ENCODE measurements at places on chromosomes 11 and 22. TPM values are rescaled to one million over a fixed set of nuclear protein-coding genes. Genes with fewer than 3 reads are reported as not detected.

The PDE2A gene
- 2.5 TPM for total RNA-seq

The BARX2 gene
- not detected for total RNA-seq

The SLC43A3 gene
- total RNA-seq: 308 TPM

The ADM2 gene
- total RNA-seq: 2.6 TPM

The RIC3 gene
- total RNA-seq: 4.3 TPM

The LBHD1 gene
- 33.7 TPM for total RNA-seq

DNA sequence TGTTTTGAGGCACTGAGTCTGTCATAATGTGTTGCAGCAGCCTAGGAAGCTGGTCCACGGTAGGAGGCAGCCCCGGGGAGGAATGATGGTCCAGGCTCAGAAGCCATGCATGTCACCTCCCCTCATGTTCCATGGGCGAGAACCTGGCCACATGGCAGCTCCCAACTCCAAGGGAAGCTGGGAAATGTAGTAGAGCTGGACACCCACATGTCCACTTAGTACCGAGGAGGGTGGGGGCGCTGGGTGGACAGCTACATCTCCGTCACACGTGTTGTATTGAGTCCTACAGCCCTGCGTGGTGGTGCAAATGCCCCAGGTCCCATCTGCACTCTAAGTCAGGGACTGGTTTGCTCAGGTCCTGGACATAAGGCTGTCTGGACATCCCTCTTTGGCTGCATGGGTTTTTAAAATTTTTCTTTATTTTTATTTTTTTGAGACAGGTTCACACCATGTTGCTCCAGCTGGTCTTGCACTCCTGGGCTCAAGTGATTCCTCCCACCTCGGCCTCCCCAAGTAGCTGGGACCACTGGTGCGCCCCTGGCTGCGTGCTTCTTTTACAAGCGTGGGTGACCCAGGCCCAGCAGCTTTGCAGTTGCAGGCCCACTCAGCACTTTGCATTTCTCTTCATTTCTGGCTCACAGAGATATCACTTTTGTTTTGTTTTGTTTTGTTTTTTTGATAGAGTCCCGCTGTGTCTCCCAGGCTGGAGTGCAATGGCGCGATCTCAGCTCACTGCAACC is 3.9 kb upstream of the CTTN start:
- DNase-seq: no peak

DNA sequence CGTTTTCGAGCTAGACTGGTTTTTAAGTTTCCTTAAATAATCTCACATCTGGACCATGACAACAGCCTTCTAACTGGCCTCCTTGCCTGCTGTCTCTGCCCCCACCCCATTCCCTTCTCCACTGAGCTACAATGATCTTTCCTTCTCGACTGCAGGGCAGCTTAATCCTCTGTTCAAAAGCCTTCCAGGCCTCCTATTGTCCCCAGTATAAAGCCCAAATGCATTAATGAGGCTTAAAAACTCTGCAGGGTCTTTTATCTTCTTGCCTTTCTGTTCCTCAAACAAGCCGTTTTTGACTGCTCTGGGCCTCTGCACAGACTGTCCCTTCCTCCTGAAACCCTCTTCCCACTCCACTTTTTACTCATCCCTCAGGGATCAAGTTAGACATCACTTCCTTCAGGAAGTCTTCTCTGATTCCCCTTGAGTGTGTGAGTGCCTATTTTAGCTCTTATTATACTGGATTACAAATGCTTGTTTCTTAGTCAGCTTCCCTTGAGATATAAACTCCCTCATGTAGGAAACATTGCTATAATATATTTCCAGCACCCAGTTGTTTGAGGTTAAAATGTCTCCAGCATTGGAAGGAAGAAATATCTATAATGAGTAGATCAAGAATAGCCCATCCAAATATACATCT is 23.6 kb upstream of the PAMR1 start:
- DNase-seq: no peak

DNA sequence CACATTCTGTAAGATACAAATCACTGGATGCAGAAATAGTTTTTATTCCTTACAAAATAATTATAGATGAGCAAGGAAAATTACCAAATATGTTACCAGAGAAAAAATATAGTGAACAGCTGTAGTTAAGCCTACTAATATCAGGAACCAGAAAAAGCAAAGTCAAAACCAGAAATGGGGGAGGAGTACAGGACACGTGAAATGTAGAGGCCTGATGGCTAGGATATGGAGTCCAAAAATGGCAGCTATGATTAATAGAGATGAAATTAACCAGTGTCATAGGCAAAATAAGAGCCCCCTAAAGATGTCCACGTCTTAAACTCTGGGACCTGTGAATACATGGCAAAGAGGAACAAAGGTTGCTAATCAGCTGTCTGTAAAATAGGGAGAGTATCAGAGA is 34.1 kb downstream of the MRE11 start:
- no peak for DNase-seq

GRCh38 chr11:11427140-11427539 is 74.1 kb upstream of the CSNK2A3 start:
- DNase-seq: no peak

DNA sequence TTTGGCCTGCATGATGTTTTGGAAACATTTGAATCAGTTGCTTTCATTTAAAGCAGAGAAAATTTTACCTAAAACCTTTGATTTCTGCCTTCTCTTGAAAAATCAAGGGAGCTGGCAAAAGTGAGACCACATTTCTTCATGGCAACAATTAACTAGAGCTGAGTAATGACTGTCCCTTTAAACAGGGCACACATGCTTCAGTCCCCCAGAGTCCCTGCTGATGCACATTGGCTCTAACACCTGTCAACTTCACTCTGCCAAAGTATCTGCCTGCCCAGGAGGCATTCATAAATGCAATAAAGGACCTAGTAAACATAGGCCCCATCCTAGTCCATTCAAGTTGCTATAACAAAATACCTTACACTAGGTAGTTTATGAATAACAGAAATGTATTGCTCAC is 87.1 kb upstream of the LDLRAD3 start:
- DNase-seq: no peak

GRCh38 chr11:36326524-36327419 is 30.7 kb downstream of the PRR5L start:
- DNase-seq: no peak

DNA sequence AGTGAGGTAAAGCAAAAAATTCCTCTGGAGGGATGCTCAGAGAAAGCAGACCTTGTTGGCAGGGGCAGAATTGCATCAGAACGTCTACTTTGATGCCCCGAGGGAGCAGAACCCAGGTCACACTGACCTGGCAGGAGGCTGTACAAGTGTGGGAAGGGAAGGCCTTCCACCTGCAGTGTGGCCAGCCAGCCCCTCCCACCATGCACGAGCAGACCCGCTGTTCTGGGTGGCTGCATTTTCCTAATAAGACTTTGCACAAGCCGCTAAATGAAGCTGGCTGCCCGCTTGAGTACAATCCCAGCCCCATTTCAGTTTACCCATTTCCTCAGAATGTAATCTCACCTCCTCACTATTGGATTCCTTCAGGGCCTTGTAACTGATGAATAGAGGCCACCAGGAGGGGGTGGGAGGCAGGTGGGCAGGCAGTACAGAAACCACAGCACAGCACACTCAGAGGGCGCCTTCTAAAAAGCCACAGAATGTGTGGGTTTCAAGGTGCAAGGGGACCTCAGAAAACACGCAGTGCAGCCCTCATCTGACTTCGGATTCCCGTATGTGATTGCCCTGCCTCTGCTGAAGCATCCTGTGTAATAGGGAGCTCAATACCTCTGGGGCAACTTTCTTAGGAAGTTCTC is 316.6 kb downstream of the OPCML start:
- DNase-seq: no peak

DNA sequence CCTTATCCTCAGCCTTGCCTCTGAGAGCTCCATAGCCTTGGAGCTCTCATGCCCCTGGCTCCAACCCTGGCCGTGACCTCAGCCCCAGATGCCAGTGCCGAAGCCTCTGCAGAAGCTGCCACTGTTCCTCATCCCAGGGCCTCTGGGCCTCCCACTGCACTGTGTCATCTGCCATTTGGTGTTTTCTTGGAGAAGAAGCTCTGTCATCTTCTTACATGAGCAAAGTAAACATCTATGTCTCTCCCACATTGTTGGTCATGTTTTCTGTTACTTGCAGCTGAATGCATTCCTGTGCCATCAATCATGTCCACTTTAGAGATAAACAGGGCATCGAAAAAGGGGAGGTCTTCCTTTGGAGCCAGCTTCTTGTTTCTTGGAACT is 45.0 kb upstream of the FTH1 start:
- DNase-seq: no peak

GRCh38 chr22:39238966-39239505 is 5.7 kb downstream of the PDGFB start:
- no peak for DNase-seq

DNA sequence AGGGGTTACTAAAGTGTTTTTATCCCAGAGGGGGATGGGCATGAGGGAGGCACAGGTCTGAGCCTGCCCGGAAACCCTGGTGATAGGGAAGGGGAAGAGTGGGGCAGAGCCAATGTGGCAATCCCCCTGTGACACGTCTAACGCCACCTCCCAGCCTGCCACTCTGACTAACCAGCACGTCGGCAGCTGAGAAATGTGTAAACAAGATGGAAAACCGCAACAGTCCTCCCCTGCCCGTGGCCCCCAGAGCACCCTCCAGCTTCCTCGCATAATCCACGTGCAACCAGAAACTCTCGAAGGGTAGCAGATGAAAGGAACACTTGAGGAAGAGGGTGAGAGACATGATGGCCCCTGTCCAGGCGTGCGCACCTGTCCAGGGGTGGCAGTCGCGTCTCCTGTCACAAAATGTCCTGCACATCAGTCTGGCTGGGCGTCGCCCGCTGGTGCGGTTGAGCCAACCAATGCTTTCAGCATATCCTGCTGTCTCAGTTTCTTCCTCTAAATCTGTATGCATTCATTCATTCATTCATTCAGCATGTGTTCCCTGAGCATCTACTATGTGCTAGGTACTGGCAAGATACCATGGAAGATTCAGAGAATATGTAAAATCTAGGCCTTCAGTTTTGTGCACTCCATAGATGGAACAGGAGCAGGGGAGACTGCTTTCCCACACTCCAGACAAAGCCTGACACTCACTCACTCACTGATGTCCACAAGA is 4.5 kb downstream of the TMPRSS4 start:
- no peak for DNase-seq

DNA sequence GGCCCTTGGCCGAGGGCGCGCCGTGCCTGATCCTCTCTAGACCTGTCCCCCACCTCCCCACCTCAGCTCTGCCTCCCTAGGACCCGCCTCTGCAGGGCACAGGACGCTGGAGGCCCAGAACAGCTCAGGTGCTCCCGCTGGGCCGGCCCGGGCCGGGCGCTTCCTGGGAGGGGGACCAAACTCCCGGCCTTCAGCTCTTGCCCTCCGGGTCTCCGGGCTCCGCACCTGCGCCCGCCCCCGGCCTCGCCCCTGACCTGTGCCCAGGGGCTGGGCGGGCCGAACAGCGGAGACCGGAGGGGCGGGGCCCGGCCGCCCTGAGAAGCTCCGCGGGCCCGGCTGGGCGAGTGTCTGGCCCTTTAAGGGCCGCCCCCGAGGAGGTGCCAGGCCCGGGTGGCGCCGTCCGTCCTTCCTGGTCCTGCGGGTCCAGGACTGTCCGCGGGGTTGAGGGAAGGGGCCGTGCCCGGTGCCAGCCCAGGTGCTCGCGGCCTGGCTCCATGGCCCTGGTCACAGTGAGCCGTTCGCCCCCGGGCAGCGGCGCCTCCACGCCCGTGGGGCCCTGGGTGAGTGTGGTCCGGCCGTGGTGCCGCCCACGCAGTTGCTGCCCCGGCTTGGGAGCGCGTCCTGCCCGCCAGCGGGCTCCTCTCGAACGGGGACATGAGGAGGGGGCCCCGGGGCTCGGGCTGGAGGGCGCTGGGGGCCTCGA is at the start of gene SSH3:
TSS of gene SSH3 (plus strand) at position 399 of the 703 bp plus-strand sequence. CDS start at position 495, 96 bp downstream.
- DNase-seq: peak; percentile 82

- DNase-seq: no peak
Observed at GRCh38 chr11:27153136-27153535, 112.5 kb downstream of the BBOX1 start.

DNA sequence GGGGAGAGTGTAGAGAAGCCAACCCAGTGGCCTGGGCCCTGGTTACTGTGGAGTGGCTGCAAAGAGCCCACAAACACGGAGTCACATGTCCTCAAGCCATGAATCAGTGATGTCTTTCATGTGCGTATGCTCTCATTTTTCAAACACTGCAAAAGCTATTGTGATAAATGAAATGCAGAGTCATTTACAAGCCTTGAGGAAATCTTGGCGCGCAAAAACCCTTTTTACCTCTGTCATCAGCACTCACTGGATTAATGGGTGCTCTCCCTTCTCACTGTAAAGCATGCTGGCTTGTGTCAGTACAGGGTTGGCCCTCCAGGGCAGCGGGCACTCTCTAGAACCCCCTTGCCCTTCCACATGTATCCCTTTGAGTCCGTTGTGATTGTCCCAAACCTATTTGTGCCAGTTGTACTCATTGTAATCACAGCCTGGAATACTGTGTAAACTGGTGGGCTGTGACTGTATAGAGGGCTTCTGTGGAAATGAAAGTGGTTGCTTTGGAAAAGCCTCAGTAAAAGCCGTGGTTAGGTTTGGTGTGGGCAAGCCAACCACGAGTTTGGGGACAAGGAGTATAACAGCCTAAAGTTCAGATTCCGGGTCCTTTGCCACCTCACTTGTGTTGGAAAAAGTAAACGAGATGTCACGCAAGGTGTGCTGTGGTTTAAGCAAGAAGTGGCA is 10.4 kb downstream of the GNAZ start:
- no peak for DNase-seq

DNA sequence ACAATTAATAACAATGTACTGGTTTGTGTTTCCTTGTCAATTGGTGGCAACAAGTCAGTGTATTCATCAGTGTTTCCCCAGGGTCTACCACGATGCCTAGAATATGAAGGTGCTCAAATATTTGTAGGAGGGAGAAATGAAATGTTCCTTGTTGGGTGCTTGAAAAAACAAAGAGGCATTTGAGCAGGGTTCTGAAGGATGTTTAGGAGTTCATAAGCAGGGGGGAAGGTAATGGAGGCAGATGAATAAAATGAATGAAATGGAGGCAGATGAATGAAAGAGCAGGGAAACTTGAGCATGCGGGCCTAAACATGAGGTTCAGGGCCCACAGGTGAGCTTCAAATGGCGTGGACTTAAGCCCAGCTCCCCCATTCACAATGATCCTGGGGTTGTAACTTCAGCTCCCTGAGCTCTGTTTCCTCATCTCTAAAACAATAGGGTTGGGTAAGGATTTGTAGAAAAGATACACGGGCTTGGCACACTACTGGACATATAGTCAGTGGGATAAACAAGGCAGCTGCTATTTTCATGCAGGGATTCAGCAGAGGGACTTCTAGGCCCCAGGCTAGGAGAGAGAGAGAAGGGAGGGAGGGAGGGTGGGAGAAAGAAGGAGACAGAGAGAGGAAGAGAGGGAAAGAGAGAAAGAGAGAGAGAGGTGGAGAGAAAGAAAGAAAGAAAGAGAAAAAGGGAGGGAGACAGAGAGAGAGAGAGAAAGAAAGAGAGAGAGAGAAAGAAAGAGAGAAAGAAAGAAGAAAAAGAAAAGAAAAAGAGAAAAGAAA is 73.7 kb downstream of the MN1 start:
- DNase-seq: no peak
